Ammon's horn (tissue), 1 donor: ENCODE measurements at places on chromosomes 5 and 9.

DNA sequence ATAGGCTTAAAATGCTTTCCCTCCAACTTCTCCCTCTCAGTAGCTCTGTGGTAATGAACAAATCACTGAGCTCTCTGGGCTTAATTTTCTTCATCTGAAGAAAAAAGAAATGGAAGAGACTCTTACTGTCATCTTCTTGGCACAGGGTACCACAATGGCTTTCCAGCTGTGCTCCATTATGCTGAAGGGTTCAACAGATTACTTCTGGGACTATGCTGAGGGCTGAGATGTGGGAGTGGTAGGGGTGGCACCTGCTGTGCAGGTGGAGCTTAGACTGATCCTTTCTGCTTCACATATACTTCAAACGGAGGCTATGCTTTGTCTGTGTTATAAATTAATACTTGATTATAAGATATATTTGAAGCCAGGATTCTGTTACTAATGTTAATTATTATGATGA is 840.2 kb upstream of the C9orf72 start:
- DNase-seq = no peak

DNA sequence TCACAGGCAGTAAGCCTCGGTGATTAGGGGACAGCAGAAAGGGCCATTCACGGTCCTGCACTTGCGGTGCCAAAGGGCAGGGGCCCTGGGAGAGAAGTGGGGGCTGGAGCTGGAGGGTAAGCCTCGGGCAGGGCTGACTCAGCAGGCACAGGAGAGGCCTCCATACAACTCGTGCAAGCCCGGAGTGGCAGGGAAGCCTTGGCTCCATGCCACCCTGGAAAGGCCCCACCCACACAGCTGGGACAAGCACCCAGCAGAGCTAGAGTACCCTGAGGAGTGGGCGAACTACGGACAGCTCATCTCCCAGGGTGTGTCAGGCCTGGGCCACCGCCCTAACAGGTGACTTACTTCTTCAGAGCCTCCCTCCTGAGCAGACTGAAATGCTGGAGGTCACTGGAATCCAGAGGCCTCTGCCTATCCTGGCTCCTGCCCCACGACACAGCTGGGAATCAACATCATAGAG is 5.6 kb upstream of the CAMK2A start:
- no peak for DNase-seq

- no peak for DNase-seq
These were observed 298.0 kb downstream of the DOCK8 start for GRCh38 chr9:512555-513272.

GRCh38 chr5:104821606-104822005 is 1259.0 kb upstream of the NUDT12 start:
- DNase-seq = no peak

DNA sequence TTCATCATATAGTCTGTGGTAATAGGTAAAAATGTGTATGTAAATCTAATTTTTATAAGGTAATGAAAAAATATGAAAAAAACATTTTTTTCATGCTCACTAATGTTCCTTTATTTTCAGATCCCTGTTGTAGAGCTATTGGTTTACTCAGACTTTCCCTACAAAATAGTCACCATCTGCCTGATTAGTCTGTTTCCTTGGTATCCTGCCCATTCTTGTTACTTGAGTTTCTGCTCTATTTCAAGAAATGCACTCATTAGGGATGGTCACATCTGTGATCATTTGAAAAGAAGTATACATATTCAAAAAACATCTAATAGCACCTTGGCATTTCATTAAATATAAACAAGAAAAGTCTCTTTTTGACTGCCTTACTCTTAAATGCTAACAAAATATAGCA is 21.6 kb upstream of the RASA1 start:
- DNase-seq = peak; percentile 12

DNA sequence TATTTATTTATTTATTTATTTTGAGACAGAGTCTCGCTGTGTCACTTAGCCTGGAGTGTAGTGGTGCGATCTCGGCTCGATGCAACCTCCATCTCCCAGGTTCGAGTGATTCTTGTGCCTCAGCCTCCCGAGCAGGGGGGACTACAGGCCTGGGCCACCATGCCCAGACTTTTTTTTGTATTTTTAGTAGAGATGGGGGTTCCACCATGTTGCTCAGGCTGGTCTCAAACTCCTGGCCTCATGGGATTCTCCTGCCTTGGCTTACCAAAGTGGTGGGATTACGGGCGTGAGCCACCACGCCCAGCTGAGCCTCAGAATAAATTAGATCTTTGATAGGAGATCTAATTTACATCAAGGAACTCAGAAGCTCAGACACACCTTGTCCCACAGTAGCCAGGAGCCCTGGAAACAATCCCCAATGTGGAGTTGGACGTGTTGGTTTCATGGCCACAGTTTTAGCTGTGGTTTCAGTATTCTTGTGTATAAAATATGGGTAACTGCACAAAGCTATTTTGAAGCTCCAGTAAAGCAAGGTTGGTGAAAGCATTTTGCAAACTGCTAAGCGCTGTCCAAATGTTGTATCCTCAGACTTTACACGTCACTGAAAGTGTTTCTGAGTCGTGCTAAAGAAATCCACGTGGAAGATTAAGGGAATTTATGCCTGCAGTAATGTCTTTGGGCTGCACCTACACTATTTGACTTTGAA is 3.0 kb upstream of the HNRNPAB start:
- no peak for DNase-seq

DNA sequence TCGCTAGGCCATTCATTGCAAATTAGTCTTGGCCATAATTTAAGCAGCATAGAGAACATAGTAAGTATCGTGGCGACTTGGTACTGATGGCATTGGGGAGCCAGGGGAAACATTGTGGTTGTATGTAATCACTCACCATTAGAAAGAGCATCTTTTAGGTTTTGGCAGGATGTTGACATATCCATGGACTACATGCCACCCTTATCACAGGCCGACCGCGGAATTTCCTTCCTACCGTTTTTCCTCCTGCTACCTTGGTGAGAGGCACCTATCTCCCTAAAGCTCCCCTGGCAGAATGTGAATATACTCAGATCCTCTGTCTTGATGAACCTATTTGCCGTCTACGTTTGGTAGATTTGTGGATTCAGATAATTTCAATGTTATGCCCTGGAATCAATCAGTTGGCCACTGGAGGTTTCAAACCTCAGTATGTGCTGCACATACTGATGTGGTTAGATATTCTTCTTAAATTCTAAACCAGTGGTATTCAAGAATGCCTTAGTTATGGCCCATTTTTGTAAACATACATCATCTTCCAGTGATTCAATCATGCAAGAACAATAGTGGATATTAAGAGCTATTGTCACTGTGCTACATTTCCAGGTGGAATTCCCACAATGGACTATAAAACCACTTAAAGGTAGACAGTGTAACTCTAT is 271.0 kb upstream of the HAPLN1 start:
- no peak for DNase-seq

DNA sequence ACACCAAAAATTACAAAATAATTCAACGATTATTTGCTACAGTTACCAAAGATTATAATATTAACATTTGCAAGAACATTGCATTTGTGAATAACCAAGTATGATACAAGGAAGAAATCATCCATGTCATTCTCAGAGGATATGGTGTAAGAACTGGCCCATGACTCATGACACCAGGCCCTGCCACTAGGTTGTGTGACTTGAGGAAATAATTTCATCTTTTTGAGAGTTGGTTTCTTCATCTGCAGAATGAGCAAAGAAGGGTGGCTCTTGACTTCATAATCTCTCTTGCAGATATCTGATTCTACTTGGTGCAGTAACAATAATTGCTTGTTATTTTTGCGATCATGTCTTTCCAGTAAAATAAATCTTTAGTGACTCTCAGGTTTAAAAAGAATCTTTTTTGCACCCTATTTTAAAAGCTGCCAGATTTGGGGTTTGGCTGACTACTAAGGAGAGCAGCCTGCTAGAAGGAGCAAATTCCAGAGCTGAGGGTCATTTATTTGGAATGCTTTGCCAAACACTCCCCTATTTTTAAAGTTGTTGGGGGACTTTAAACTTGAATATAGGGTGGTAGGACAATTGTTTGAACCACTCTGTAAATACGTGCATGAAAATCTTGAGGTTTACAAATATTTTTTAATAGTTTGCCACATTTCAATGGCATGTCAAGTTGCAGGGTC is 23.5 kb downstream of the ITGA1 start:
- DNase-seq = no peak

DNA sequence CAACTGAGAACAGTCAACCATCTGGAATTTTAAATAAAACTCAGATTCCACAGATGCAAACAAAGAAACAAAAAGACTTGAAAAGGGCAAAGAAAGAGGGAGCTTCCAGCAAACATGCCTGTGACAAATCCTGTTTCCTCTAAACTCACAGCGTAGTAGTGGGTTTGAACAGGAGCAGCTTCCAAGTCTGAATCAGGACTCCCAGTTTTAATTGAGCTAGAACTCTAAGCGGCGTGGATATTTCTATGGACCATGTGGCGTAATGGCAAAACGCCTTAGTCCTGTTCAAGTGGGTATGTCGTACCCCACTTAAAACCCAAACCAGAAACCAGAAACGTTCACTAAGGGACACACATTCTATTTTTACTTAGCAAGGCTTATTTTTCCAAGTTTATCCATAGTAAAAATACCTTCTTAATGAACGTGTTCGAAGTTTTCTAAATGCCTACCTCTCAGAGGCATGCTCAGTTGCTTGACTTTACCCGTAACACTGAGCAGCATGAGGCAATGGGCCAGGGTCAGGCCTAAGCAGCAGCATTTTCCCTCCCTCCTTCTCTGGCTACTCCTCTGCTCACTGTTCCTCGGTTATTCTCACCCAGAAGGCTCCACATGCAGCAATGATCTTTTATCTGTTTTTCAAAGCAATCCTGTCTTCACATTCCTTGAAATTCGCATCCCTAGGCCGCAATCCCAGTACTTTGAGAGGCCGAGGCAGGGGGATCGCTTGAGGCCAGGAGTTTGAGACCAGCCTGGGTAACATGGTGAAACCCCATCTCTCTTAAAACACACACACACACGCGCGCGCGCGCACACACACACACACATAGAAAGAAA is 77.9 kb downstream of the FNBP1 start:
- DNase-seq = peak; percentile 34

- no peak for DNase-seq
These were observed 170.4 kb downstream of the GRIA1 start for GRCh38 chr5:153660919-153661318.

DNA sequence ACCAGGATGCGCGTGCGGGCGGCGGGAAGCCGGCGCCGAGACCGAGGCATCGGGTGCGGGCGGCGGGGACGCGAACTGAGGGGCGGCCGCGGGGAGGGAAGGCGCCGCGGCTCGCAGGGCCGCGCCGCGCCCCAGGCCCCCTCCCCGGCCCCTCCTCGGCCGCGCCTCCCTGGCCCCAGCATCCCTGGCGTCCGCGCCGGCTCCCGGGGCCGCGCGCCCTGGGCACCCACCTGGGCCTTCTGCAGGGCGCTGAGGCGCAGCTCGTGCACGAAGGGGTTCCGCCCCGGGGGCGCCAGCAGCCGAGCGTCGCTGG is 324 bp downstream of the LPCAT1 start:
- peak; percentile 14 for DNase-seq

DNA sequence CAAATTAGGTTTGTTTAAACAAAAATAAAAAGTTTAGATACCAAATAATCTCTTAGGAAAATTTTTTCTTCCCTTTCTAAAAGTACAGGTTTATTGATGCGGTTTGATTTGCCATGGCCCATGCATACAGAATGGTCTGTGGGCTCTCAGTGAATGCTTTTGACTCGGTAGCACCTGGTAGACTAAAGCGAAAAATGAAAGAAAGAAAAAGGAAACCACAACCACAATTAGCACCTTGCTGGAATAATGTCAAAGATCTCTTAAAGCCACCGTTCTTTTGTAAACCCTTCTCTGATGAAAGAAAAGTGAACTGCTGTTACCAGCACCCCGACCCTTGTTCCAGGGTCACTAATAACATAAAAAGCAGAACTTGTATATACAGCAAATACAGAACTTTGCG is 157.9 kb downstream of the NFIB start:
- DNase-seq = no peak

DNA sequence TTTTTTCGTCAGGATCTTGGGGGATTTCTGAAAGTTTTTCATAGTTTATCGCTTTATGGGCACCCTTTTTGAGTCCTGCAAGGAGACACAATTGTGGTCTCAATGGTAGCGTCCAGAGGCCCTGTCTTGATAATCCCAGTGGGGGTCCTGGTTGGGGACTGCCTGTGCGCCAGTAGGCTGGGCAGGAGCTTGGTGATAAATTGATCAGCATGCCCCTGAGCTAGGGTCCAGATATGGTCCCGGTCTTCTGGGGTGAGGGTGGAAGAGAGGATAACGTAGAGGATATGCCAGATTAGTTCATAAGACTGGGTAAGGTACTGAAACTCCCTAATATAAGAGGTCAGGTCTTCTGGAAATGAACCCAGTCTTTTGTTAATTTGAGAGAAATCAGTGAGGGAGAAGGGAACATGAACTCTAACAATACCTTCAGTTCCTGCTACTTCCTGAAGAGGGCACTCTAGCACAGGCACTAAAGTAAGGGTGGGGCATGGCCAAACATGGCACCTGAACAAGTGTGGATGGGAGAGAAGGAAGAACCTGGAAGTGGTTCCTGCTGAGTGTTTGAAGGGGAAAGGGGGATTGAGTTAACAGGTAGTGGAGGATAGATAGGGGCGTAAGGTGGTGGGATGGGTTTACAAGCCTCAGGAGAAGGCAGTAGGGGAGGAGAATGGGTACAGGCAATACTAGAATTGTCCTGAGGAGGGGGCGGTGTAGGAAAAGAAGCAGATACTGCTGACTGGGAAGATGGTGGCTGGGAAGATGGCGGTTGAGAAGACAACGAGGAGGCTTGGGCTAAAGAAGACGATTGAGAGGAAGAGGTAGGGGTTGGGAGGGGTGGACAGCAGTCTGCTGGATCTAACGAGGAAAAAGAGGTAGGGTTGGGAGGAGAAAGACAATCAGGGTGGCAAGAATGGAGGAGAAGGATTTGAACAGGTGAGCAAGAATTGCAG is 33.8 kb upstream of the ANXA2R start:
- peak; percentile 15 for DNase-seq

- no peak for DNase-seq
These were observed 185.3 kb downstream of the SLIT3 start for GRCh38 chr5:169115461-169116124.

DNA sequence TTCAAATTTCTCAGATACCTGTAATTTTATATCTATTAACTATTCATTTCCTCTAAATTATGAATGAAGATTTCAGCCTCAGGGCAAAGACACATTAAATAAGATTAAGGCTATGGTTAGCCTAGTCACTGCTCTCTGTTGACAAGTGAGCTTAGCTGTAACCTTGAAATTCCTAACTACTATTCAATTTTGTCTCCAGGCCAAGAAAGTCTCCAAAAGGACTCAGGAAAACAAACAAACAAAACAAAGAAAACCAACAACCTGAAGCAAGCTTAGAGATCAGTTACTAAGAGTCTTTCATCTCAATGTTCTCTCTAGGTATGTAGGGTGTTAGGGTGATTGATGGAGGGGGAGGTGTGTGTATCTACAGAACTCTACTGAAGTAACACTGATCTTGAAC is 9.6 kb upstream of the CTNNAL1 start:
- DNase-seq = no peak

DNA sequence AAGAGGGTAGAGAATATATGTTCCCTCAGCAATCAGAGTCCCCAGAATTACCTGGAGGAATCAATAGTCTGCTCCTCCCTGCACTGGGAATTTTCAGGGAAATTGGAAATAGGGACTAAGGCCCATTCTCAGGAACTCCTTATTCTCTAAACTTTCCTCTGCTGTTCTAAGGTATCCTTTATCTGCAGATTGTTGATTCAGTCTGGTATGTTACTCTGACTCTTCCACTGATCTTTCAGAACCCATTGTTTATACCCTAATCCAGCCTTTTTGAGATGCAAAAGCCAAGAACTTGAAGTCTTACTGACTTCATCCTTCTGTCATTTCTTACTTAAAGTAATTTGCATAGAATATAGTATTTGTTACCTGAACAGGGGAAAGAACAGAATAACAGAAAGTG is 143.5 kb upstream of the PPP1R2B start:
- DNase-seq = no peak

- DNase-seq = peak; percentile 87
These were observed at the start of gene GLRX for GRCh38 chr5:95822542-95823181. TSS of gene GLRX (minus strand) at chr5:95822726. CDS start at chr5:95822662, 64 bp downstream.
